Peyer's patch (tissue), 4 donors: ENCODE measurements at places on chromosomes 13 and 19. TPM values are rescaled to one million over a fixed set of nuclear protein-coding genes. Genes with fewer than 3 reads are reported as not detected.

- H3K4me3 ChIP-seq = no peak overlapping the region
- H3K27ac ChIP-seq = no peak overlapping the region
- no peaks in the 10 kb centered on the region for H3K4me1 ChIP-seq
- DNase-seq = no peak
These were observed 1.6 kb downstream of the ELAVL3 start for GRCh38 chr19:11479090-11479897.

DNA sequence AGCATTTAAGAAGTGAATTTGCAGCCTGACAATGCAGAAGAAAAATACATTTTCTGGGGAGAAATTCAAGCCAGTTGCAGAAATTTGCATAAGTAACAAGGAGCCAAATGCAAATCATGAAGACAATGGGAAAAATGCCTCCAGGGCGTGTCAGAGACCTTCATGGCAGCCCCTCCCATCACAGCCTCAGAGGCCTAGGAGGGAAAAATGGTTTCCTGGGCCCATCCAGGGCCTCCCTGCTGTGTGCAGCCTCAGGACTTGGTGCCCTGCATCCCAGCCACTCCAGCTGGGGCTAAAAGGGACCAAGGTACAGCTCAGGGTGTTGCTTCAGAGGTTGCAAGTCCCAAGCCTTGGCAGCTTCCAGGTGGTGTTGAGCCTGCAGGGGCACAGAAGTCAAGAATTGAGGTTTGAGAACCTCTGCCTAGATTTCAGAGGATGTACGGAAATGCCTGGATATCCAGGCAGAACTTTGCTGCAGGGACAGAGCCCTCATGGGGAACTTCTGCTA is 16.7 kb upstream of the ITM2B start:
- no peak for DNase-seq
- H3K27ac ChIP-seq = no peak overlapping the region
- no peaks in the 10 kb centered on the region for H3K4me1 ChIP-seq
- H3K27me3 ChIP-seq = no peaks in the 10 kb centered on the region
- no peak overlapping the region for H3K4me3 ChIP-seq
- H3K36me3 ChIP-seq = no peaks in the 10 kb centered on the region

DNA sequence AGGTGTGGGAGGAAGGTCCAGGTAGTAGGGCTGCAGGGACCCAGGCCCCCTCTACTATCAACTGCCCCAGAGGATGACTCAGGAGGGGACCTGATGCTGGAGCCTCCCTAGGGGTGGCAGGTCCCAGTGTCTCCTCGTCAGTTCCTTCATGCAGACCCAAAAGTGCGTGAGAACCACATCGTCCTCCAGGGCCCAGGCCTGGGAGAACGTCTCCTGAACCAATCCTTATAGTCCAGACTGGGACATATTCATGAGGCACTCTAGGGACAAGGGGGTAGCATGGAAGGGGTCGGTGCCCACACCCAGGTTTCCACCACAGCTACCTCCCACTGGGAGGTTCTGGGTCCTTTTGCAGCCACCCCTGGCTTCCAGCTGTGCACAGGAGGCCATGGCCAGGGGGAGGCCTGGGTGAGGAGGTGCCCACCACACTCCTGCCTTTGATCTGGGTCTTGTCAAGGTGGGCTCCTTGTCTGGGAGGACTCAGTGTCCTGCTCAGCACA is 38.0 kb upstream of the TPM4 start:
- H3K4me1 ChIP-seq = no peaks in the 10 kb centered on the region
- H3K27me3 ChIP-seq = no peaks in the 10 kb centered on the region
- no peak for DNase-seq
- no peak overlapping the region for H3K4me3 ChIP-seq
- H3K27ac ChIP-seq = no peak overlapping the region

The KRTDAP gene
- total RNA-seq = not detected

- H3K27me3 ChIP-seq = no peaks in the 10 kb centered on the region
- no peaks in the 10 kb centered on the region for H3K36me3 ChIP-seq
- no peak overlapping the region for H3K4me3 ChIP-seq
- no peak for DNase-seq
- H3K4me1 ChIP-seq = no peaks in the 10 kb centered on the region
These were observed 645.0 kb downstream of the EFNB2 start for GRCh38 chr13:105890509-105890908.

The ZNF99 gene
- not detected for total RNA-seq

DNA sequence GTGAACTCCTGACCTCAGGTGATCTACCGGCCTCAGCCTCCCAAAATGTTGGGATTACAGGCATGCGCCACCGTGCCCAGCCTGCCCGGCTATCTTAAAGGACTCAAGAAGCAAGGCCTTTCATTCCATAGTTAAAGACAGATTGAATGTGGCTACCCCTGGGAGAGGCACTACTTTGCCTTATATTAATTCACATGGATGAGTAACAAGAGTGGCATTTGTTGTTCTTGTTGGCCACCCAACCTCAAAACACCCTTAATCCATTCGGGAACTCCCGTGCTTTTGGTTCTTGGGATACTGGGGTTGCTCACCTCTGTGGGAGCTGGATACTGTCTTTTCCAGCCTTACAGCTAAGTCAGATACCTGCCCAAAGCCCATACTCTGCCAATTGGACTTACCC is 34.4 kb upstream of the ABCC4 start:
- H3K36me3 ChIP-seq = no peaks in the 10 kb centered on the region
- DNase-seq = no peak
- no peaks in the 10 kb centered on the region for H3K27me3 ChIP-seq
- H3K4me3 ChIP-seq = no peak overlapping the region

DNA sequence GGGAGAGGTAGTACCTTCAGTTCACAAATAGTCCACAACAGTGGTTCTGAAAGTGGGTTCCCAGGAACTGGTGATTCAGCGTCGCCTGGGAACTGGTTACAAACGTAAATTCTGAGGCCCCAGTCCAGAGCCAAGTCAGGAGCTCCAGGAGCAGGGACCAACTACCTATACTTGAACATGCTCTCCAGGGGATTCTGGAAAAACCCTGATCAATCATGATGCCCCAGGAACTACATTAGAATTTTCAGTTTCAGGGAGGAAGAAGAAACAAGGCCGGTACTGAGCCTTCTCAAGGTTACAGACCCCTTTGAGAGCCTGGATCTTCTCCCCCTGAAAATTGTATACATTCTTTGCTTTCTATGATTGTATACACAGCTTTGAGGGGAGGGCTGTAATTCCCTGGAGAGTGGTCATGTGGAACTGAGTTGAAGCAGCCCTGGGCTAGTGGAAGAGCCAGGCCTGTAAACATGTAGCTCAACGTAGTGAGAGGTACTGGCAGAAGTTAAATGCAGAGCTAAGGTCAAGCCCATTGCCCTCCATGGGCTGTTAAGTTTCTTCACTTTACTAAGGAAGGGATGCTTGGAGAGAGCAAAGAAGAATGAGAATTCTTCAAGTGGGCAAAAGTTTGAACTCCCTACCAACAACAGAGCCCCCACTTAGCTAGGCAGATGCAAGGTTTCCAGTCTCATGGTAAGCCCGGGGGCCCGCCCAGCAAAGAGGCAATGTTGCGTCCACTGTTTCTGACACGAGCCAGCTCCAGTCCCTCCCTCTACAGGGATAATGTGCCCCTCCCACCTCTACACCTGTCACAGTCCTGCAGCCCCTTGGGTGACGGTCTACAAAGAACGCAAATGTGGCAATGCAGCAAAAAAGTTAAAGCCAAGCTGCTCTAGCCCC is 17.0 kb downstream of the DOCK9 start:
- H3K36me3 ChIP-seq = no peaks in the 10 kb centered on the region
- no peak for DNase-seq
- H3K4me1 ChIP-seq = no peaks in the 10 kb centered on the region
- no peak overlapping the region for H3K27ac ChIP-seq

DNA sequence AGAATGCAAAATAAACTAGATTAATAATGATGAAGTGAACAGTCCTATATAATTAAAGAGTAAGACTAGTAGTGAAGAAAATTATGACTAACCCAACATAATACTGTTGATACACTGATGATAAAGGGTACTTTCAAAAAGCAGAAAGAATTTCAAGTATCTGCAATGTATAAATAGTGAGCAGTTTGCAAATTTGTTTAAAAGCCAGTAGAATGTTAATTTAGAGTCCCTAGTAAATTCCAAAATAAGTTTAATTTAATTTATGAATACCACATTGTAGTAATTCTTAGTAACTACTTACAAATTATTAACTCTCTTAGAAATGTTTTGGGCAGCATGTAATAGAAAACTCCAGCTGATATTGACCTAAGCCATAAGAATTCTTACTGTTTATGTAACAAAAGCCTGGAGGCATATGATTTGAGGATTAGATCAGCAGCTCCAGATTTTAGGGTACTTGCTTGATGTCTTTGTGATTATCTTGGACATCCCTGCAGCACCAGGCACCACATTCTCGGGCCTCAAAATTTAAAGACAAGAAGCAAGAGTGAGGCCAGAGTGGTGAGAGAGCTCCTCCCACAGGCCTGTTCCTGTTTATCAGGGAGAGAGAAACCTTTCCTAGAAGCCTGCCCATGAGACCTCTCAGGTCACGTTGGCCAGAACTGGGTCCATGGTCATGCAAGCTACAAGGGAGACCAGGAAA is 67.6 kb upstream of the TDRD3 start:
- H3K36me3 ChIP-seq = no peaks in the 10 kb centered on the region
- H3K4me3 ChIP-seq = no peak overlapping the region
- no peak overlapping the region for H3K27ac ChIP-seq
- H3K4me1 ChIP-seq = no peaks in the 10 kb centered on the region
- no peaks in the 10 kb centered on the region for H3K27me3 ChIP-seq
- no peak for DNase-seq

DNA sequence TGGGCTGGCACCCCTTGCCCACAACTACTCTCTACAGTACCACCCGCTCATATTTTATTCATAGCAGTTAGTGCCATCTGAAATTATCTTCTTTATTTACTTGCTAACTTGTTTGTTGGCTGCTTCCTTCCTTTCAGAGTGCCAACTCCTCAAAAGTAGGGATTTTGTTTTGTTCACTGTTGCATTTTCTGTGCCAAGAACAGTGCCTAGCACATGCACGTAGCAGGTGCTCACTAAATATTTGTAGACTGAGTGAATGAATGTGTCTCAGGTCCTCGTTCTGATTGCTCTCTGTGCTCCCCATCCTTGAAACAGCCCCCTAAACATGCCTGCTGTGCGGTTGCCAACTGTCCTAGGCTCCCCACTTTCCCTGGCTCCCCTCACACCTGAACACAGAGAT is 1.5 kb downstream of the GIPC1 start:
- no peak overlapping the region for H3K4me3 ChIP-seq
- H3K27me3 ChIP-seq = no peaks in the 10 kb centered on the region
- DNase-seq = no peak
- H3K27ac ChIP-seq = no peak overlapping the region
- no peaks in the 10 kb centered on the region for H3K36me3 ChIP-seq

DNA sequence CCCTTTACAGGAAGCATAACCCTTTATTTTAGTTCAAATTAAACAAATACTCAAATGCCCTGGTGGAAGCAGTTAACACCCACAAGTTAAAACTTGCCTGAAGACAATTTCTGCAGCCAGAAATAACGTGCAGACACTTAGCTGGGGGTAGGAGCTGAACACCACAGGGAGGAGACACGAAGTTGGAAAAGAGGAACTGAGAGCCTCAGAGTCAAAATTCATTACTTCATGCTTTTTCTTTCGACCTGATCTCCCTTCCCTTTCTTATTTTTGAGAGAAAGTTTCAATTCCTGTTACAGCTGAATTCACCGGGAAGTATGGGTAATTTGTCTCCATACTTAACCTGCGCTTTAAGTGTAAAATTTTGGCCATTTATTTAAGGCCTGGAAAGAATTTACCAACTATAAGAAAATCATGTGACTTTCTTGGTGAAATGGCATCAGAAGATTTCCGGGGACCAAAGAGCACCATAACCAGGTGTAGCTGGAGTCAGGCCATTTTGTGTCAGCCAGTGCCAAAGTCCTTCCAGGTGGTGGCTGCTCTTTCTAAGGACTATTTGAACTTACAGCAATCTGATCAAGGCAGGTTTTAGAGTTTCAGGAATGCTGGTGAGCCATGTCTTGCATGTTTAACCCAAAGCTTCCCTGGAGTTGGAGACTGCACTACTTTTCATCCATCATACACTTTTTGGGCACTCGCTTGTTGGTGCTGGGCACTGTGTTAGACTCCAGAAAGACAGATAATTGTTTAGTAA is 46.5 kb upstream of the RCBTB2 start:
- DNase-seq = no peak
- H3K36me3 ChIP-seq = no peaks in the 10 kb centered on the region
- H3K27ac ChIP-seq = no peak overlapping the region
- no peaks in the 10 kb centered on the region for H3K27me3 ChIP-seq

GRCh38 chr13:52810011-52810410 is 38.4 kb downstream of the PCDH8 start:
- H3K36me3 ChIP-seq = no peaks in the 10 kb centered on the region
- no peak overlapping the region for H3K4me3 ChIP-seq
- no peaks in the 10 kb centered on the region for H3K27me3 ChIP-seq
- DNase-seq = no peak
- H3K27ac ChIP-seq = no peak overlapping the region

DNA sequence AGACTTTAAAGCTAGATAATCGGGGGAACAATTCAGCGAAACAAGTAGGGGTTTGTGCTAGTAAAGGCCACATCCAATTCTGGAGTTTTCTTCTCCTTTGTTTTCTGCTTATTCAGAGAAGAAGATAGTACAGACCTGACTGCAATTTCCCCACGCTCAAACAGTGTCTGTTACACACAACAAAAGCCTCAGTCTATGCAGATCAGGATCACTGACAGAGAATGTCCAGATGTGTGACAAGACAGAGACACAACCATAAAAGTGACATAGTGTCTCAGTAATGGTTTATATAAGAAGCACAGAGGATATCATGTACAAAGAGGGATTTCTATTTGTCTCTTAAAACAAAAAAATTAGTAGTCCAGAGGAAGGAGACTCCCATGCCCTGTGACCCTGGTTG is 70.7 kb upstream of the GTF3A start:
- peak overlapping the region; percentile 66 for H3K27ac ChIP-seq
- H3K4me3 ChIP-seq = no peak overlapping the region
- H3K4me1 ChIP-seq = no peaks in the 10 kb centered on the region
- DNase-seq = no peak

The ZNF729 gene
- not detected for total RNA-seq

- peaks cover 60% of the 10 kb centered on the region for H3K36me3 ChIP-seq
- H3K4me3 ChIP-seq = no peak overlapping the region
- no peaks in the 10 kb centered on the region for H3K4me1 ChIP-seq
- H3K27me3 ChIP-seq = no peaks in the 10 kb centered on the region
- no peak overlapping the region for H3K27ac ChIP-seq
These were observed 14.4 kb downstream of the NAXD start for GRCh38 chr13:110629735-110630134.

The CEACAM8 gene
- not detected for total RNA-seq

DNA sequence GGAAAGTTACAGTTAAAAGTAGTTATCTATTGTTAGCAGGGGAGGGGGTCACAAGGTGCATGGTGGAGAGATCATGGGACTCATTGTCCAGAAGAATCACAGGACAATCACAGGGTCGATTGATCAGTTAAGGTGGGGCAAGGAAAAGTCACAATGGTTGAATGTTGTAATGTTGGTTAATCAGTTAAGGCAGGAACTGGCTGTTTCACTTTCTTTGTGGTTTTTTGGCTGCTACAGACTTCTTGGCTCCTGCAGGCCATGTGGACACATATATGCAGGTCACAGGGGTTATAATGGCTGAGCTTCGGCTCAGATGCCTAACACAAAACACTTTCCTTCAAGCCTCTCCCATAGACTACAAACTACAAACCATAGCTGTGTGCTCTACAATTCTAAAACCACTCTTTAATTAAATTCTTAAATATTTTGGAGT is 6.9 kb upstream of the ZNF431 start:
- no peaks in the 10 kb centered on the region for H3K27me3 ChIP-seq
- no peak for DNase-seq
- no peaks in the 10 kb centered on the region for H3K4me1 ChIP-seq
- no peaks in the 10 kb centered on the region for H3K36me3 ChIP-seq

GRCh38 chr13:111008351-111008750 is 93.5 kb upstream of the ANKRD10 start:
- no peaks in the 10 kb centered on the region for H3K27me3 ChIP-seq
- no peaks in the 10 kb centered on the region for H3K36me3 ChIP-seq
- H3K27ac ChIP-seq = no peak overlapping the region
- DNase-seq = no peak
- H3K4me1 ChIP-seq = peaks cover 7% of the 10 kb centered on the region
- no peak overlapping the region for H3K4me3 ChIP-seq

The SIGLEC5 gene
- not detected for total RNA-seq

The LRRC25 gene
- total RNA-seq = 2.5 TPM
